Stimulated activated effector memory CD8-positive, alpha-beta T cell treated with anti-CD3 and anti-CD28 coated beads, Interleukin-12 subunit alpha, Interleukin-12 subunit beta, amount 100 ng/mL, for 72 hours (primary cell): ENCODE measurements at places on chromosomes 7 and 10.

- no peak for DNase-seq
These were observed 263.1 kb downstream of the ACTR3B start for GRCh38 chr7:153022475-153023193.

DNA sequence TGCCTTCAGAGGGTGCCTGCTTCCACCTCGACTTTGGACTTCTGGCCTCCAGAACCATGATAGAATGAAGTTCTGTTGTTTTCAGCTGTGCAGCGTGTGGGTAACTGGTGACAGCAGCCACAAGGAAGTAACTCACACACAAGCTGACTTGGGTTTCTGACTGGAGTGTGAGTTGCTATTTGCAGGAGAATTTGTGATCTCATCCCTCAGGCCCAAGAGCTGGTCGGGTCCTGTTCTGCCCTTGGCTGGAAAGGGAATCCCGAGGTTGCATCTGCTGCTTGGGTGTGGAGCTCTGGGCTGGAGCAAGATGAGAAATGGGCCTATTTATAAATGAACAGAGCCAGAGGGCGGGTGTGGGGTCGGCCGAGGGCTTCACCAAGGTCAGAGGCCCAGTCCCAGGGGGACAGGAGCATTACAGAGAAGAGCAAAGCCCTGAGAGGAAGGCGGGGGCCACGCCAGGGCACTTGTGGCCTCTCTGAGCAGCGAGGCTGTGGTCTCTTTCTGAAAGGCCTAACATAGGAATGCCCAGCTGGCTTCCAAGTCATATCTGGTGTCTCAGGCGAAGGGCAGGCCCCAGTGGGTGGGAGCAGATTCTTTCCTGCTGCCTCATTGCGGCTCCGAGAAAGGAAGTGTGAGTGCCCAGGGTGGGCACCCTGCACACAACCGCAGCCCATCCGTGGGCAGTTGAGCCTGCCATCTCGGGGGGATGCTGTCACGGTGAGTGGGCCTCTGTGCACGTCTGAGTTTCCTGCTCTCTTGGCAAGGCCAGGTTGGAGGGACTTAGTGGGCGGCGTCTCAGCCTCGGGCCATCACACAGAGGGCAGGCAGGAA, 26.5 kb upstream of the C10orf71 start:
- DNase-seq: peak; percentile 50

DNA sequence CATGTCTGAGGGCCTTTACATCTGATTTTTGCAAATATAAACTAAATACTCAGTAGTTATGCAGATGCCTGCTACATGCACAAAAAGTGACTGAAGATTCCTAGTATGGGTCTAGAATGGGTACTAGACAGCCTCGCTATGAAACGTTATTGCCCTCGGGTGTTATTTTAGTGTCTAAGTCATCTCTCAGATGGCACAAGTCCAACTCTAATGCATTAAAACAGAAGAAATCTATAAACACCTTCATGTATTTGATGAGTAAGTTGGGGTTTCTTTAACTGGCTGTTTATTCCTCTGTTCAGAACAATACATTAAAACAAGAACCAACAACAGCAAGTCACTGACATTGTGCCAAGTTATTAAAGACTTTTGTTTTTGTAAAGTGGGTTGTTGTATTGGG, 41.6 kb downstream of the TEX36 start:
- no peak for DNase-seq

GRCh38 chr10:70348228-70348850, 34.1 kb downstream of the LRRC20 start:
- DNase-seq: no peak

DNA sequence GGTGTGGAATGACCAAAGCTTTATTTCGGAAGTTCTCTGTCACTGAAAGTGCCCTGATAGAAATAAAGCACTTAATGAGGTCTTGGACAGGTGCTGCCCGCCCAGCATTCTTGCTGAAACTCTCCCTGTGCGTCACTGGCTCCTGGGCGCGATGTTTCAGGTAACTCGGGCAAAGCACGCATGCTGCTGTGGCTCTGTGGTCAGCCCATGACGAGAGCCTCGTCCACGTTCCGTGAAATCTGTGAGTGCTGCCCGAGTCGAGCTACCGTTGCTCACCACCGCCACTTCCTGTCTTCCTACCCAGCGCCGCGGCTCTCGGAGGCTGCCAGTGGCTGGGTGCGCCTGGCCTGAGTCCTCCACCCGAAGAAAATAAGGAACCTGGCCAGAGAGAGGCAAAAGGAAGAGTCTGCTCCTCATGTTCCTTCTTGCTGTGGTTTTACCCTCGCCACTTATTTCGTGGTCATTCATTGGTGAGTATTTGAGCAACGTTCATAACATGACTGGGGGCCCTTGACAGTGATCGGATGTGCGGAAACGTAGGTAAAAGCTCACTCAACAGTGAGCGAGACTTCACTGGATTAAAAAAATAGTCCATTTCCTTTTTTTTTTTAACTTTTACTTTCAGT, 95.5 kb downstream of the MAP3K8 start:
- DNase-seq: peak; percentile 66

DNA sequence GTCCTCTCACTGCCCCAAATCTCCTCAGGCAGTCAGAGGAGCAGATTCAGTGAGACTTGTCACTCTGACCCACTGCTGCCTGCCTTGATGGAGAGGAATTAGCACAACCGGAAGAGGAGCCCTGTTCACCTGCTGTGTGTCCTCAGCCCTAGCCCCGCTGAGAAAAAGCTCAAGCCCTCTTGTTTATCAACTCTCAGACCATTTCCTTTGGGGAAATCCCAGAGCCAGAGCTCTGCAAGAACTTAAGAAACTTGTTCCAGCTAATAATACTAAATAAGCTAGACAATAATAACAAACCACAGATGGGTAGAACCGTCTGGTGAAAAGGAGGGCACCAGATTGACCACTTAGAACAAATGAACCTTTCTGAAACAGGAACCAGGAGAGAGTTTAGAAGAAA, 37.7 kb upstream of the ITGB1 start:
- DNase-seq: no peak

GRCh38 chr7:114409750-114410149, 4.9 kb upstream of the FOXP2 start:
- DNase-seq: no peak

GRCh38 chr7:130560972-130561371, 69.1 kb downstream of the MEST start:
- no peak for DNase-seq

DNA sequence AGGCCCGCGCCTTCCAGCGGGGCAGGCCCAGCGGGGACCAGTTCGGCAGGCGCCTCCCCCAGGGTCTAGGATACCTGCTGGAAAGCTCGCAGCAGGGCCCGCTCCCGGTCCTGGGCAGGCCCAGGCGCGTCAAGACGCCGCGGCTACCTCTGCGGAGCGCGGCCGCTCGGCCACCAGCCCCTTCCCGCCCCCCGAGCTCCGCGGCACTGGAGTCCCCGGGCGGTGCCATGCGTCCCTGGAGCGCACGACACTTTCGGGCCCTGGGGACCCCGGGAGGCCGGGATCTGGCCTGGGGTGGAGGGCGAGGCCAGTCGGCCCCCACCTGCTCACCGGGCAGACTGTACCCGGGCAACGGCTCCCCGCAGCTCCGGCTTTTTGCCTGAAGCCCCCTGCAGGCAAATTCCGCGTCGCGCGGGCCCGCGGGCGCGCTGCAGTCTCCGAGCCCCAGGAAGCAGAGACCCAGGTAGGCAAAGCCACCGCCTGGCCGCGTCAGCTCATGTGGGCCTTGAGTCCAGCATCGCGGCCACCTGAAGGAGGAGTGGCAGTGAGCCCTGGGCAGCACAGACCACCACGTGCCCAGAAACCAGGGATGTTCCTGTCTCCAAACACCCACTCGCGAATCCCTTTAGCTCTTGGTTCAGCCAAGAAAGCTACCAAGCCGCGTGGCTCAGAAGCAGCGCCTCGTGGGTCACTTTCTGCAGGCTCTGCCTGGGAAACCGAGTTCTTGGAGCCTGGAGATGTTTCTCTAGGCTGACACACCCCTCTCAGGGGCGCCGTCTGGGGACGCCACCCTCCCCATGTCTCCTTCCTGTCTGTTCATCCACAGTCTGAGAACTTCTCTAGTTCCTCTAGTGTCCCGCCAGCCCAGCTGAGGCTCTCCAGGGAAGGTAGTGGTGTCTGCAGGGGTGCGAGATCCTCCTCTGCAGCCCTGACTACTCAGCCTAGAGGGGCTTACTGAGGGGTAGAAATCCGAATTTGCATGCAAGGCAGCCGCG, 46.1 kb upstream of the APBB1IP start:
- DNase-seq: no peak
